ENCODE measurements at places on chromosomes 2 and 18.

GRCh38 chr2:53842891-53843290 is 16.9 kb downstream of the GPR75 start:
- DNase-seq, result no peak

DNA sequence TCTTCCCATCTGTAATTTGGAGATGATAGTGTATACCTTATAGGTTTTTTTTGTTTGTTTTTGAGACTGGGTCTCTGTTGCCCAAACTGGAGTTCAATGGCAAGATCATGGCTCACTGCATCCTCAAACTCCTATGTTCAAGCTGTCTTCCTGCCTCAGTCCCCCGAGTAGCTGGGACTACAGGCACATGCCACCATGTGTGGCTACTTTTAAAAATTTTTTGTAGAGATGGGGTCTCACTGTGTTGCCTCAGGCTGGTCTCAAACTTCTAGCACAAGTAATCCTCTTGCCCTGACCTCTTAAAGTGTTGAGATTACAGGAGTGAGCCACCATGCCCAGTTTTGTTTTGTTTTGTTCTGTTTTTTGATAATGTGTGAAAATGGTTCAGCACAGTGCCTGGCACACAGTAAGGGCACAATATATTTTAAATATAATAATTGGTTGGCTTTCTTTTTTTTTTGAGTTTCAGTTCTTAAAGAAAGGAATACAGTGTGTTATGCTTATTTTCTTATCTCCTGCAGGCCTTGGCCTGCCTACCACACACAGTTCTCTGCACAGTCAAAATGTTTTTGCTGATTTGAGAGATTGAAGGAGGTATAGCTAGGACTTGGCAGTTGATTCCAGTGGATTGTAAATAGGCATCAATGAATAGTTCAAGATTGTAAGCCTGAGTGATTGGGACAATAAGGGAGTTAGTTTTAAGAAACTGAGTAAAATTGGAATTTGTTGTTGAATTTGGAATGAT is 6.1 kb downstream of the ACTR3 start:
- no peak for DNase-seq

- DNase-seq, result no peak
These were observed 196.4 kb downstream of the AGAP1 start for GRCh38 chr2:235690082-235690808.

GRCh38 chr2:62343636-62344337 is 147.9 kb downstream of the B3GNT2 start:
- DNase-seq, result no peak

DNA sequence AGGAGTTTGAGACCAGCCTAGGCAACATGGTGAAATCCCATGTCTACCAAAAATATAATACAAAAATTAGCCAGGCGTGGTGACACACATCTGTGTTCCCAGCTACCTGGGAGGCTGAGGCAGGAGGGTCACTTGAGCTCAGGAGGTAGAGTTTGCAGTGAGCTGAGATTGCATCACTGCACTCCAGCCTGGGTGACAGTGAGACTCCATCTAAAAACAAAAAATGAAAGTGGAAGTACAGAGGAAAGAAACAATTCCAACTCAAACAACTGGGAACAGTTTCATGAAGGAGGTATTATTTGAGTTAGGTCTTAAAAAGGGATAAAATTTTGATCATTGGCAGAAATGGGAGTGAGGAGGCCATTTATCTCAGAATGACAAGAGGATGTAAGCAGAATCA is 6.3 kb upstream of the RAB1A start:
- no peak for DNase-seq

- no peak for DNase-seq
These were observed 11.8 kb downstream of the G6PC2 start for GRCh38 chr2:168912901-168913369.

DNA sequence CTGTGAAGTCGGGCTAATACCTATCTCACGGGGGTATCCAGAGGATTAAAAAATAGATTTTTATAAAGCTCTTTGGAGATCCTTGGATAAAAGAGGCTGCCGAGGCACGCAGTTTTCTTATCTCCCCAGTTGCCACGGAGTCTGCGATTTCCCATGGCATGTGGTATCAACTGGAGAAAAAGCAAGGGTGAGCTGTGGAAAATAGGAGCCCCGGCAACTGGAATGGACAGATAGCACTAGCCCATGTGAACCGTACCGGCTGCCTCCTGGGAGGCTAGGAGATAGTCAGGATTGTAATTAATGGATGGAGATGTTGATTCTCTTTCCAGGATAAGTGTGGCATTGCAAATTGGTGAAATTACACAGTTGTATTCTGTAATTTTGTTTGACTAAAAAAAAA is 407.6 kb upstream of the KCNH7 start:
- no peak for DNase-seq

DNA sequence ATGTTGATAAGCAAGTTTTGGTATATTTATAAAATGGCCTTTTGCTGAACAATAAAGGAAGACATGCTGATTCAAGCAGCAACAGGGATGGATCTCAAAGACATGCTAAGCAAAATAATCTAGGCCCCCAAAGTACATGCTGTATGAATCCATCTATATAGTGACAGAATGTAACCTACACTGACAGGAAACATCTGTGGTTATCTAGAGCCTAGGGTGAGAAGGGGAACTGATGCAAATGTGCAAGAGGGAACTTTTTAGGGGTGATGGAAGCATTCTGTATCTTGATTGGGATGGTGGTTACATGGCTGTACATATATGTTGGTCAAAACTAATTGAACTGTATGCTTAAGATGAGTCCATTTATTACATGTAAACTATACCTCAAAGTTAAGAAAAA is 24.2 kb downstream of the CNRIP1 start:
- no peak for DNase-seq

- no peak for DNase-seq
These were observed 68.8 kb upstream of the TMEM87B start for GRCh38 chr2:111986116-111986900.

GRCh38 chr18:48875942-48876511 is 74.7 kb downstream of the SMAD7 start:
- no peak for DNase-seq

DNA sequence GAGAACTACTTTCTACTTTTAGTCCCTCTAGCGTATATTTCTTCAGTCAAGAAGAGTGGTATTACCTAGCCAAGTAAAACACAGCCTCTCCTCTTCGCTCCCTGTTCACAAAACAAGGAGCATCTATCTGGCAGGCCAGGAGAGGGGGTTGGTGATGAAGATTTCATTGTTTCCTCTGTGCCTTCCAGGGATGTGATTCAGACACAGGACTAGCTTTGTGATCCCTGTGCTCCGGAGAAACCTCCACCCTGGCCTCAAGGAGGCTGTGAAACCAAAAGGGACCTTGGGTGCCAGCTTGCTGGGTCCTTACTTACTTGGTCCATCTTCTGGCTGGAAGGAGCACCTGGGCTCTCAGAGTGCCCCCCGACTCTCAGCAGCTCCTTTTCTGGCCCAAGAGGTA is 5.7 kb downstream of the RHOB start:
- DNase-seq, result no peak

DNA sequence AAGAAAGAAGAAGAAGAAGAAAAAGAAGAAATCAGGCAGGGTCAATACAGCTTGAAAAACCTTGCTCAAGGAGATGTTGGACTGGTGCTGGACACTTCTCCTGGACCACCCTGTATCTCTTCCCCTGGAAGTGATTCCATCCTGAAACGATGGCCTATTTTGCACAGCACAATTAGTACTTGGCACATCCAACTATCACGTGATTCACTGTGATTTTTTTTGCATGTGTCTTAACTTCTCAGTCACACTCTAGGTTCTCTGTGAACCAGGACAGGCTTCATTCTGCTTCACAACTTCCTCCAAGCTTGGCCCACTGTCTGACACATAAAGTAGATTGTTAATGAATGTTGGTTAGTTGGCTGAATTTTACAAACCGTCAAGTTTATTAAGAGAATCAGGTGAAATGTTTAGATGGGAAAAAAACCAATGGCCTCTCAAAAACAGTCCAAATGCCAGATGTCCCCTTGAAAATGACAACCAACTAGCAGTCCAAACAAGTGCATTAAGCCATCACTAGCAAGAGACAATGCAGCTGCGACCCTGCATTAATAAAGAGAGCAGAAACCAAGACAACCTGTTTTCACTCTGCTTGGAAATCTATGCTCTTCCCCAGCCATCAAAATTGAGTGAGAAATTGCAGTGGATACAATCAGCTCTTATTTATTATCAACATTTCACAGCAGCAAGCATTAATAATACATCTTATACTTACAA is 300.0 kb upstream of the CHAC2 start:
- no peak for DNase-seq

- no peak for DNase-seq
These were observed 8.7 kb downstream of the GALNT14 start for GRCh38 chr2:31129375-31130171.

DNA sequence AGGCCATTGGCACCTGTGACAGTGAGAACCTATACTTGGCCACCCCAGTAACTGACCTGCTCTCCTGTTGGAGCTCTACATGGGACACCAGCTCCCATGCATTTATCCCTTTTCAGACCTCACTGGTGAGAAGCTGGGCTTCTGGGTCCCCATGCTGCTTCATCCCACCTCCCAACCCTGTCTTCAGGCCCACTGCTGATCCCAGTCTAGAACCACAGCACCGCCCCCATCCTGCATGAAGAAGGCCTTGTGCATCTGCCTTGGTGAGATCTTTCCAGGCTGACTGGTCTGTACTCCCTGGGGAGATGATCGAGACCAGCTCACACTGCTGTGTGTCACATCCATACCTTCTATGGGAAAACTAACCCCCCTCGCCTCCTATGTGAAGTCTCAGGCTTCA is 22.7 kb downstream of the TTC32 start:
- DNase-seq, result no peak

GRCh38 chr2:142306131-142306530 is 175.3 kb upstream of the LRP1B start:
- DNase-seq, result no peak

- no peak for DNase-seq
These were observed 146.2 kb downstream of the LDLRAD4 start for GRCh38 chr18:13364721-13365205.

GRCh38 chr2:167551416-167551815 is 663.1 kb downstream of the XIRP2 start:
- no peak for DNase-seq

- DNase-seq, result no peak
These were observed 659.3 kb downstream of the LRRTM4 start for GRCh38 chr2:76862901-76863300.

- no peak for DNase-seq
These were observed 253.1 kb upstream of the NXPH2 start for GRCh38 chr2:139033300-139033699.

DNA sequence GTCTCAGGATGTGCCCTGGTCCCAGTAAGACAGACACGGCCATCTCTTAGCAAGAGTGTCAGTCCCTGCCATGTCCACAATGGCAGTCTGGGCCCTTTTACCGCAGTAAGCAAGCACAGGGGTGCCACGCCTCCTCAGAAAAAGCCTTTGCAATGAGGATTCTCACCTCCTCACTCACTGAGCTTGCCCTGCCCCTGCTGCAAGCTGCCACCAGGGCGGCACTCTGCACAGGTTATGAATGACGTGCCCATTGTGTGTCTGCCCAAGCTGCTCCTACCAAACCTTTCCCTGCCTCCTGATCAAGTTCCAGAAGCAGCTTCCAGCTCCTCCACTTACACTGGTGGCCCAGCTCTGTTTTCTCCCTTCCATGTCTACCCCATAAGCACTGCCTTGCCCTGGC is 23.3 kb downstream of the ERCC3 start:
- DNase-seq, result no peak

GRCh38 chr2:59174536-59175243 is 933.6 kb upstream of the FANCL start:
- no peak for DNase-seq
